Dermis blood vessel endothelial cell (primary cell): ENCODE measurements at places on chromosomes 12 and 14. TPM values are rescaled to one million over a fixed set of nuclear protein-coding genes. Genes with fewer than 3 reads are reported as not detected.

SLC6A15 gene
- 0.51 and 2.2 TPM in 2 replicates for total RNA-seq

KRT6B gene
- total RNA-seq = 0.05 and 0.34 TPM in 2 replicates

SYNJ2BP gene
- 20.1 and 29.1 TPM in 2 replicates for total RNA-seq

KRT75 gene
- total RNA-seq = not detected in 2 replicates

CATSPERB gene
- total RNA-seq = 0.33 and 0.68 TPM in 2 replicates
